ENCODE measurements at places on chromosomes 7 and 10.

GRCh38 chr10:24390146-24390700 is 181.3 kb downstream of the KIAA1217 start:
- DNase-seq, result no peak

DNA sequence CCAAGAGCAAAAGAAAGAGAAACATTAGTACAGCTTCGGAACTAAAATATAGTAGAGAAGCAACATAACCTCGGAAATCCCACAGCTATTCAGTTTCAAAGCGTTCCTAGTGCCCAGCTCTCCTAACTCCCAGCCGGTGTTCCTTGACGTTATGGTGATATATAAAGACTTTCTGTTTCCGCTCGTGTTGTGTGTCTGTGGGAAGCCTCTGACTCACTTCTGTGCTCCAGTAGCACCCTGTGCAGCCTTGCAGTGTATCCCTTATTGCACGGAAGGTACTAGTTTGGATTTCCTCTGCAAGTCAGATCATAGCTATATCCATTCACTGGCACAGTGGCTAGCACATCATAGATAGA is 535 bp downstream of the ASAH2B start:
- peak; percentile 4 for DNase-seq

- DNase-seq, result no peak
These were observed 1.2 kb upstream of the ZEB1 start for GRCh38 chr10:31317652-31318381.

DNA sequence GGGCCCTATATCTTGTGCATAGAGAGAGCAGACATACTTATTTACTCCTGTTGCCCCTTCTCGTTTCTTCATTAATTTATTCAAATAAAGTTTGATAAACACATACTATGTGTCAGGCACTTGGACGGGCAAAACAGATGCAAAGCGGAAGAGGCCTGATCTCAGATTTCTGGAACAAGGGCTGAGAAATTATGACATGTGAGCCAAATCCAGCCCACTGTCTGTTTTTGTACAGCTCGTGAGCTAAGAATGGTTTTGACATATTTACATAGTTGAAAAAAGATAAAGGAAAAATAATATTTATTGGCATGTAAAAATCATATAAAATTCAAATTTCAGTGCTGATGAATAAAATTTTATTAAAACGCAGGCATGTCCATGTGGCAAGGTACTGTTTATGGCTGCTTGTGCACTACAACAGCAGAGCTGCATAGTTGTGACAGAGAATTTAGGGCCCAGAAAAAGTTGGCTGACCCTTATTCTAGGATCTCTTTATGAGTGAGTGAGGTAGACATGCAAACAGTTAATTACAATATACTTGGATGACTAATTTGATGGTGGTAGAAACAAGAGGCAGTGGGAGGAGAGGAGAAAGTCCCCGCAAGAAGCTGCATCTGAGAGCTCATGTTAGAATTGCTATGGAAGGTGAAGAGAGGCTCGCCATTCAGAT is 68.1 kb upstream of the ITPRID1 start:
- DNase-seq, result no peak

- no peak for DNase-seq
These were observed 18.5 kb downstream of the SFTPA1 start for GRCh38 chr10:79628988-79629954.

DNA sequence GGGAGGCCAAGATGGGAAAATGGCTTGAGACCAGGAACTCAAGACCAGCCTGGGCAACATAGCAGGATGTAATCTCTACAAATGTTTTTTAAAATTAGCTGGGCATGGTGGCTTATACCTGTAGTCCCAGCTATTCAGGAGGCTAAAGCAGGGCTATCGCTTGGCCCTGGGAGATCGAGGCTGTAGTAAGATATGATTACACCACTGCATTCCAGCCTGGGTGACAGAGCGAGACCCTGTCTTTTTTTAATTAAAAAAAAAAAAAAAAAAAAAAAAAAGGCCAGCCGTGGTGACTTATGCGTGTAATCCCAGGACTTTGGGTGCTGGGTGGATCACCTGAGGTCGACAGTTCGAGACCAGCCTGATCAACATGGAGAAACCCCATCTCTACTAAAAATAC is 27.4 kb downstream of the MYOF start:
- DNase-seq, result no peak

GRCh38 chr10:870564-871166 is 60.8 kb downstream of the LARP4B start:
- no peak for DNase-seq

- DNase-seq, result no peak
These were observed 316.0 kb downstream of the CXCL12 start for GRCh38 chr10:44068716-44069482.

DNA sequence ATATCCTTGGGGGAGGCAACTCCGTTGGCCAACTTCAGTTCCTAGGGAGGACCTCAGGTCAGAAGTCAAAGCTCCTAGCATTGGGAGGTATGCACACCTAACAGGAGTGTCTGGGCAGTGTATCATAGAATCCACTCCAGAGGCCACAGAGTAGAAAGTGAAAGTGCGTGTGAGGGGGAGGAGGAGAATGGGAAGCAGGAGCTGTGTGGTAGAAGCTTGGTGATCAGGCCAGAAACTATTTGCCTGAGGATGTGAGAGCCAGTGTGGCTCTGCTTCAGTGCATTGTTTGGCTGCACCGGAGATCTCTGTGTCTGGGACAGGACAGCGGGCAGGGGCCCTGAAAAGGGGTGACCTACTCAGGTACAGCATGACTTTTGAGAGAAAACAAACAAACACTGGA is 557.4 kb upstream of the VSTM2A start:
- no peak for DNase-seq

- DNase-seq, result no peak
These were observed 41.3 kb upstream of the TRIL start for GRCh38 chr7:28999427-28999826.

- DNase-seq, result no peak
These were observed 106.9 kb upstream of the GNAI1 start for GRCh38 chr7:80027611-80028173.

GRCh38 chr7:128727239-128727638 is 11.9 kb upstream of the CALU start:
- DNase-seq, result no peak

DNA sequence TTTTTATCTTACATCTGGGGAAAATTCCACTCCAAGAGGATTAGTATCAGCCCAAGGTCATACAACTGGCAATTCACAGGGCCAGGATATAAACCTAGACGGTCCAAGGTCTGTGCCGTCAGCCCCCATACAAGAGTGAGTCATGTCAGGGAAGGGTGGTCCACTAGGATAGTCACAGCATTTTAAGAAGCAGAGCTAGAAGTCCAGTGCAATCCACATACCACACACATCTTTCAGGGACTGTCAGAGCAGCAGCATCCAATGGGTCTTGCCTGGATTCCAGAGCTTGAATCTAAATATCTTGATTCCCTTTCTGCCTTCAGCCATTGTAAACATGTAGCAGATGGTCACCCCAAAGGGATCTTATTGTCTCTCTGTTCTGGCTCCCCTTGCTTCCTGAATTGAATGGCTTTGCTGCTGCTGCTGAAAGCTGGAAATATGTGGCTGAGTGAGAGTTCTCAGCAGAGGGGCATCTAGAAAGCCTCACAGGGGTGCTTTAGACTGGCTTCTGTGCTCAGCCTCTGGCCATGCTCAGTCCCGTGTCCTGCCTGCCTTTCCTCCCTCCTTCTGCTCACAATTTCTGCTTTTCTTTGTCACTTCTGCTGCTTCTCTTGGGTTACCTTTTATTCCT is 9.9 kb upstream of the OR6V1 start:
- no peak for DNase-seq

- no peak for DNase-seq
These were observed 1.5 kb downstream of the TMEM184A start for GRCh38 chr7:1554333-1555045.

- no peak for DNase-seq
These were observed 185.6 kb downstream of the PFKFB3 start for GRCh38 chr10:6388261-6388893.

- DNase-seq, result no peak
These were observed 136.1 kb upstream of the MYO3A start for GRCh38 chr10:25797888-25798429.

GRCh38 chr7:126511046-126511445 is 741.7 kb downstream of the GRM8 start:
- no peak for DNase-seq

GRCh38 chr7:51778121-51778520 is 461.5 kb upstream of the COBL start:
- no peak for DNase-seq

- DNase-seq, result no peak
These were observed 121.3 kb downstream of the MYL10 start for GRCh38 chr7:101507791-101508252.

- DNase-seq, result no peak
These were observed 36.7 kb upstream of the PRSS1 start for GRCh38 chr7:142712617-142712957.

- DNase-seq, result no peak
These were observed 51.9 kb downstream of the IKZF1 start for GRCh38 chr7:50356212-50356944.

- DNase-seq, result no peak
These were observed 83.5 kb downstream of the ST7 start for GRCh38 chr7:117036836-117037235.

GRCh38 chr7:154304740-154305700 is 252.8 kb downstream of the DPP6 start:
- DNase-seq, result no peak

- DNase-seq, result no peak
These were observed 25.0 kb downstream of the ZPBP start for GRCh38 chr7:50068026-50068425.

DNA sequence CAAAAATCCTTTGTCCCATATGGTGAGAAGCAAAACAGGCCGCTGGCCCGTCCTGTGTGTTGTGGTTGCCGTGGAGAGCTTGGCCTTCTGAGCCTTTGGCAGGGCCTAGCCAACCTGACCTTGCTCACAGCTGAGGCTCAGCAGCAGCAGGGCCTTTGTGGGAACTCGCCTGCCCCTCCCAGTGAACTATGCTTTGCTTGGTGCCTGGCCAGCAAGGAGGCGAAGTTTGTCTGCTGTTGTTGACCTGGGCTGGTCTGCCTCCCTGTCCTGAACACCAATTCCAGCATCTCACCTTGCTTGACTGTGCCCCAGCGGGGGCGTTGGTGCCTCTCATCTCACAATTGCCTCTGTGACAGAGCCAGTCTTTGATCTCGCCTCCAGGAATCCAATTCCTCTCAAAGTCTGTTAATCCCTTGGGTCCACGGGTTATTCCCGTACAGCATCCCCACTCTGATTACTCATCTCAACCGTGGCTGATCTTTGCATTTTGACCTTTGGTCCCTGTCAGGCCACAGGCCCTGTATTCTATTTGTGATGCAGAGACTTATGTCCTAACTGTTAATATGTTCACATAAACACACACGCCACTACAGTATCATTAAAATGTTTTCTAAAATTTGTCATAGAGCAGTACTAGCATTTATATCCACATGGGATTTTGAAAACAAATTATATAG is 22.6 kb downstream of the EPDR1 start:
- DNase-seq, result no peak

DNA sequence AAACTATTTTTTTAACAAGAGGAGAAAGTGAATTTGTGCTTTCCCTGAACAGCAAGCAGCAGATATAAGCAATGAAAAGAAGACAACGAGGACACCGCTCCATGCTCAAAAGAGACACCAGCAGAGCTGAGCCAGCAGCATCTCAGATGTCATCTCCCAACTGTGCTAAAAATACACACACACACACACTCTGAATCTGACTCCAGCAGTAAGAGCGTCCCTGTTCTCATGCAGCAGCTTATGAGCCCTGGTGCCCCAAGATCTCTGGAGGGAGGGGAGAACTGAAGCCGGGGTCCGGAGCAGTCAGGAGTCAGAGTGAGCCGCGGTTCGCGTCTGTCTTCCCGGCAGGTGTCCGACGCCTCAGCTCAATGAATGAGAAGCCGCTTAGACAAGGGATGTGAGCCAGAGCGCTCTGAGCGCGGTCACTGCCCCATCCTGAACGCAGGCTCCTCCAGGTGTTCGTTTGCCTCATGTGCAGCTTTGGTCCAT is 49.2 kb downstream of the SVIL start:
- DNase-seq, result no peak

GRCh38 chr10:7513455-7513854 is 102.6 kb upstream of the SFMBT2 start:
- DNase-seq, result no peak

DNA sequence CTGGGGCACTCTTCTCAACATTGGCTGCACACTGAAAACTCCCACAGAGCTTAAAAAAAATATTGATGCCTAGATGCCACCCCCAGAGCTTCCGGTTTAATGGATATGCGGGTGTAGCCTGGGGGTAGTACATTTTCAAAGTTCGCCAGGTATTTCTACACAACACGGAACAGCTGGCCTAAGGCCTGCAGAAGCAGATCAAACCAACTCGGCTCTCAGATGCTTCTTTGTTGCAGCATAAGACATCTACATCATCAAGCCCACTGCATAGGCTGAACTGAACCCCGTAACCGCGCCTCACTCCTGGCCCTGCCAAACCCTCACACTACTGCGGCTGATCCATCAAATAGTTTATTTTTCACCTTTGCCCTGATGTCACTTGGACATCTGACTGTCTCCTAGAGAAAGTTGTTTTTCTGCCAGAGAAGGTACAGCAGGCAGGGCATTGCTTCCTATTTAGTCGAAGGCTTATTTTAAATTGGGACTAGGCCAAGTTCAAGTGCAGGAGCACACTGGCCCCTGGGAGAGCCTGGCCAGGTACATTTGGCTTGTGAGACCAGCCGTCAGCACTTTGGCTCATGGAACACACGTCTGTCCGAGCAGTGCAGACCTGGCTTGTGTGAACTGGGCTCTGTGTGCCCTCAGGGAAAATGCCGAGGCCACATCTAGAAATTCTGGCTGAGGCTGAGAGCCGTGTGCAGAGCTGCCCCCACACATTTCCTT is 113.3 kb downstream of the TACC2 start:
- no peak for DNase-seq

- no peak for DNase-seq
These were observed 33.1 kb downstream of the SMC3 start for GRCh38 chr10:110600487-110601101.

DNA sequence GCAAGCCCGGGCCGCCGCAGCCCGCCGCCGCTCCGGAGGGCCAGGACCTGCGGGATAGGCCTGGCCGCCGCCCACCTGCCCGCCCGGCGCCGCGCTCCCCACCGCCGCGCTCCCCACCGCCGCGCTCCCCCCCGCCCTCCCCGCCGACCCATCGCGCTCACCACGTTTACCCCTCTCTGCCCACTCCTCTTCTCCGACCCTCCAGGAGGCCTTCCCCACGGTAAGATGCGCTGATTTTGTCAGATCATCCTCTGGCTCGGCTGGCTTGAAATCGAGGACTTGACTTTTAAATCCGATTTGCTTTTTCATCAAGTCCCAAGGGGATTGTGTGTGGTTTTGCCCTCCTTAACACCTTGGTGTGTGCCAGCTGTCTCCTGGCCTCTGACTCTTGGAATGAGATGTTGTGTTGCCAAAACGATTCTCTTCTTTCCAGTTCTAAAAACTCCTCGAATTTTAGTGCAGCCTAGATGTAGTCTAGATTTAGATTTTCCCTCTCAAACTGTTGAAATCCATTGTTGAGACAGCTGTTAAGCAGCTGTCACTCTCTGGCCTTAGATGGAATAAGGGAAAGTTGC is 738 bp downstream of the POM121 start:
- DNase-seq, result no peak
